ENCODE measurements at places on chromosomes 11 and 22.

DNA sequence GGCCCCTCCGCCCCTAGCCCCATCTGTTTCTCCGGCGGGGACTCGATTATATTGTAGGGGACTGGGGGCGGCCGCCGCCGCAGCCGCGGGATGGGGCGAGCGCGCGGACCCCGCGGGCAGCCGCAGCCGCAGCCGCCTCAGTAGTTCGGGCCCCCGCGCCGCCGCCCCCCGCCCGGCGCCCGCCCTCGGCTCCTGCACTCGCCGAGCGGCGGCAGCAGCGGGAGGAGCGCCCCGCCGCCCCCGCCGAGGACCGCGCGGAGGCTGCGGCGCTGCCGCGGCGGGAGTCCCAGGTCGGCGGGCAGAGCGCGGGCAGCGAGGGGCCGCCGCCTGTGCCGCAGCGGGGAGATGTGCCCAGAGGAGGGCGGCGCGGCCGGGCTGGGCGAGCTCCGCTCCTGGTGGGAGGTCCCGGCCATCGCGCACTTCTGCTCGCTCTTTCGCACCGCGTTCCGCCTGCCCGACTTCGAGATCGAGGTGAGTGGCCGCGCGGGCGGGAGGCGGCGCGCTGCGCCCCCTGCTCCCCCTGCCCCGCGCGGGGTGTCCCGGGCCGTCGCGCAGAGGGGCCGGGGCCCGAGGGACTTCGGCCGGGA lies at the start of gene CECR2:
Gene CECR2, plus strand, starts transcription at position 22 of the 587 bp plus-strand sequence. Its CDS starts 324 bp downstream, at position 346.
- DNase-seq, result peak; percentile 22

GRCh38 chr11:20027556-20028013 lies 132.7 kb downstream of the DBX1 start:
- no peak for DNase-seq

GRCh38 chr22:17770180-17771077 lies 3.8 kb downstream of the BID start:
- DNase-seq, result no peak

- DNase-seq, result no peak
Measured at GRCh38 chr11:128664317-128664716, 29.6 kb upstream of the FLI1 start.

GRCh38 chr22:48070760-48071159 lies 1308.3 kb downstream of the TBC1D22A start:
- no peak for DNase-seq

DNA sequence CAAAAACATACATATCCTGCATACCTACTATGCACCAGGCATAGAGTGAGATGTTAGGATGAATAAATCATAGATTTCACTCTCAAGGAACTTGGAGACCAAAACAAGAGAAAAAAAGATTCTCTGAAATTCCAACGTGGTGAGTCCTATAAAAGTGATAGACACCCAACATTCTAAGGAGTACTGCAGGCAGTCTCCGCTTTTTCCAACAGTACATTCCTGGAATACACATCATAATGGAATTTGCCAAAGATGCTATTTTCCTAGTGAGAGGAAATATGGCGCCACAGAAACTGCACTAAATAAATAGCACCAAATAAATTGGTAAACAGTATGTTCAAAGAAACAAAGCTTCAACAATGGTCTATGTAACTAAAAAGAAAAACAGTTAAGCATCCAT lies 6.0 kb downstream of the TMEM123 start:
- DNase-seq, result peak; percentile 74

GRCh38 chr11:104546501-104546900 lies 351.8 kb downstream of the CASP12 start:
- no peak for DNase-seq

GRCh38 chr22:39832627-39833074 lies 60.9 kb downstream of the ENTHD1 start:
- DNase-seq, result no peak

DNA sequence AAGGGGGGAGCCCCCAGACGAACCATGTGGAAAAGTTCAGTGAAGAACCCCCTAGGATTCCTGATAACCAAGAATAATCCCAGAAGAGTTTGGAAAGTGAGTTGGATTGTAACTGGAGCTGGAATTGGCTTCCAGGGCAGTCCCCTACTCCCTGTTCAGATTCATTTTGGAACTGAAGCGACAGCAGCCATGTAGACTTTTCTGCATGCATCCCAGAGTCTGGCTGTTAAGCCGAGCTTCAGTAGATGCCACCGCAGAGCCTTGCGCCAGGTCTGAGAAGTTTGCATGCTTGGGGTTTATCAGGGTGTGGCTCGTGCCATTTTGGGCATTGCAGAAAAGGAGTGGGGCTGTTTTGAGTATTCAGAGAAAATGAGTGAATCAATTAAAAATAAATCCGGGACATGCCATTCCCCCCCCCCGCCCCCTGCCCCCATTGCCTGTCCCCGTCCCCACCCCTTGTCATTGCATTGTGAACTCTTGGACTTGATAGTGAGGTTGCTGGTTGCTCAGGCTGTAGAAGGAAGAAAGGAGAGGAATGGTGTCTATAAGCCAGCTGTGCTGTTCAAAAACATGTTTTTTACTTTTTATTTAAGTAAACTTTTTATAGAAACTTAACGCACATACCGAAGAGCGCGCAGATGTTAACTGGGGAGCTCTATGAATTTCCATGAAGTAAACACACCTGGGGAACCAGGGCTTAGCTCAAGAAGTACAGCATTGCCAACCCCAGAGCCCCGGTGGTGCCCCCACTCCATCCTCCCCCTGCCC lies 71.2 kb downstream of the LDLRAD3 start:
- DNase-seq, result no peak

DNA sequence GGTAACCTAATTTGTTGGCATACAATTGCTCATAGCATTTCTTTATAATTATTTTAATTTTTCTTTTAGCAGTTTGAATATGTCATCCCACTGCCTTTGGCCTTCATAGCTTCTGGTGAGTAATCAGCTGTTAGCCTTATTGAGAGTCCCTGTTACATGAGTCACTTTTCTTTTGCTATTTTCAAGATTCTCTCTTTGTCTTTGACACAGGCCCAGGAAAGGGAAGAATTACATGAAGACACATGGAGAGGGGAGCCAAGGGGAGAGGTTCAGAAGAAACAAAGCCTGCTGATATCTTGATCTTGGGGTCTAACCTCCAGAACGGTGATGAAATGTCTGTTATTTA lies 418.2 kb downstream of the METTL15 start:
- DNase-seq, result no peak

DNA sequence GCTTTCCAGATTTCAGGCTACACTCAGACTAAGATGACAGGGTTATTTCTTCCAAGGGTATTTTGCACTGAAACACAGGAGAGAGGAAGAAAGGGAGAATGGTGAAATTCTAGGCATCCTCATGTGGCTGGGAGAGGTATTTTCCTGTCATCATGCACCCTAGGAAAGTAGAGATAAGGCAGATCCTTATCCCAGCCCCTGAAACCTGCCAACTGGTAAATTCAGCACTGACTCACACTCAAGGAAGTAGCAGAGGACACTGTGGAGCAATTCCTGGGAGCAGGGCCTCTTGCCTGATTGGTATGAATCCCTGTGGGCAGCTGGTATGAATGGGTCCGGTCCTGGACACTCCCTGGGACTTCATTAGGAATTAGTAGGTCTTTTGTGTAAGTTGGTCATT lies 37.6 kb upstream of the SLC5A1 start:
- peak; percentile 12 for DNase-seq

DNA sequence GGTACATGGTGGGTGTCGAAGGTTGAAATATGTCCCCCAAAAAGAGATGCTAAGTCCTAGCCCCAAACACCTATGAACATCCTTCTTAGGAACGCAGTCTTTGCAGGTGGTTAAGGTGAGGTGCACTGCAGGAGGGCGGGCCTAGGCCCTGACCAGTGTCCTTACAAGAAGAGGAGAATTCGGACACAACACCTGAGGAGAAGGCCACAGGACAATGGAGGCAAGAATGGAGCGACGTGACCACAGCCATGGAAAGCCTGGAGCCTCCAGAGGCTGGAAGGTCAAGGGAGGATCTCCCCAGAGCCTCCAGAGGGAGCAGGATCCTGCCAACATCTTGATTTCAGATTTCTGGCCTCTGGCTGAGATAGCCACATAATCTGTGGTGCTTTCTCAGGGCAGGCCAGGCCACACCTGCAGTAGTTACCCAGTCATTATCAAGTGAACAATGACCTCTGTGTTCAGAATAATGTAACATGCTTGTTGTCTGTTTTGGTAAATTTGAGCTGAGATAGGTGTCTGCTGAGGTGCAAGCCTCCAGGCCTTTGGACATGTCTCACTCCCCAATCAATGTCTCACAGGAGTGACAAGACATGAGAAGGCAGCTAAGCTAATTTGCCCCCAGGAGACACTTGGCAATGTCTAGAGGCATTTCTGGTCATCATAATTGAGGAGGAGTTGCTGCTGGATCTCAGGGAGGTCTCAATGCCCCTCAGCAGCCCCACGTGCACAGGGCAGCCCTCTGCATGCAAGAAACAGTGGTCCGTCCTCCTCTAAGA lies 498.9 kb downstream of the BRD1 start:
- DNase-seq, result no peak

GRCh38 chr11:121070951-121071845 lies 29.8 kb upstream of the TECTA start:
- DNase-seq, result no peak

- DNase-seq, result no peak
Measured at GRCh38 chr11:35006389-35007128, 90.1 kb downstream of the PDHX start.

DNA sequence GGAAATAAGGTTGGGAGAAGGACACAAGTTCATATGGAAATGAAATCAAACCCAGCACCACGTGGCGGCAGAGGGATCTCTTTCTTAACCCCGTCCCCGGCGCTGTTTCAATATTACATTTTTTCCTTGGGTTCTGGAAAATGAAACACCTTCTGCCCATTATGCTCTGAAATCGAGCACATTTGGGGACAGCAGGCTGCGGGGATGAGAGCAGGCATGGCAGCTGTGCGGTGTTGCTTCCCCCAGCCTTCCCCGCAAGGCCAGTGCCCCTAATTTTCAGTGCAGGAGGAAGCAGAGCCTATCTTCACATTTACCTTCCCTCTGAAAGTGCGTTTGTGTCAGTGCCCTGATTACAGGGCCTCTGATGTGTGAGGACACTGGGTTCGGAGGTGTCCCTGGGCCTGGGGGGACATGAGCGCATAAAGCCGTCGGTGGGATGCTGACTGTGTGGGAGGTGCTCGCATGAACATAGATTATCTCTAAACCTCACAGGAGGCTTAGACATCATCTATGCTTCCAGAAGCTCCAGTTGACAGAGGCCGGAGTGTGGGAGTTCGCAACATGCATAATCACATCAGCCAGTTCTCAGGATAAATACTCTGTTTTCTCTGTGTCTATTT lies 921.3 kb downstream of the BRD1 start:
- DNase-seq, result no peak

Measured in AG08396 (cell line).